Natural killer cell treated with Interleukin-12 subunit alpha and Interleukin-12 subunit beta and Interleukin-15 and Interleukin-18, amount 100 ng/mL, for 72 hours (primary cell): ENCODE measurements at places on chromosomes 6 and 20.

DNA sequence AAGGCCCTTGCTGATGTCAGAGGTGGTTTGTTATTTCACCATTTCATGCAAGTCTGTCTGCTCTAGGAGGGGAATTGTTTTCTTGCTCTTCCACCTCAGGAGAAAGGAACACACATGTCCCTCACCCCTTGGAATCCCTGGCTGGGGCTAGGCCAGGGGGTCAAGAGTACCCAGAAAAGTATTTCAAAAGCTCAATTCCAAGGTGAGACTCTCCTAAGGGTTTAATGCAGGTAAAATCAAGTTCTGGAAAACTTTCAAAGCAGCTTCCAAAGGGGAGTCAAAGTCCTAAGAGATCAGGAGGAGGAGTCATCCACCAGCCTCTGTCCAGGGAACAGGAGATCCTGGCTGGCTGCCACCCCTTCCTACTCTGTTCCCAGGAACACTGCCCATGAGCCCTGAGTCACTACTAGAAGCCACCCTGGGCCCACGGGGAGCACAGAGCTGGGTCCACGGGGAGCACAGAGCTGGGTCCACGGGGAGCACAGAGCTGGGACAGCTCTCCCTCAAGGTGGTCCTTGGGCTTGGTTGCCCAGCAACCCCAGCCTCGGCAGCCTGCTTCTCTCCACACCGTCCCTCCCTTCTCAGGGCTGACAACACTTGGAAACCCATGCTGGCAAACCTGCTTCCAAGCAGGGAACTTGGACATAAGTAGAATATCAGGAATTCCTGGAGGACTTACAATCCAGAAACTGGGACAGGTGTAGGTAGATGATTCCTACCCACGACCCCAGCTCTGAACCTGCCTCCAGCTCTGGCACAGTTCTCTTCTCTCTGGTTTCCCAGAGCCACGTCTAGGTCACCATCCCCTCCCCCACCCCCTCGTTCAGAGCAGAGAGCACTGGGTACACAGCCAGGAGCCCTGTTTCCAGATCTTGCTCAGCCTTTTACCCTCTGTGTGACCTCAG lies 35.3 kb upstream of the CDKN1A start:
- no peak for DNase-seq

DNA sequence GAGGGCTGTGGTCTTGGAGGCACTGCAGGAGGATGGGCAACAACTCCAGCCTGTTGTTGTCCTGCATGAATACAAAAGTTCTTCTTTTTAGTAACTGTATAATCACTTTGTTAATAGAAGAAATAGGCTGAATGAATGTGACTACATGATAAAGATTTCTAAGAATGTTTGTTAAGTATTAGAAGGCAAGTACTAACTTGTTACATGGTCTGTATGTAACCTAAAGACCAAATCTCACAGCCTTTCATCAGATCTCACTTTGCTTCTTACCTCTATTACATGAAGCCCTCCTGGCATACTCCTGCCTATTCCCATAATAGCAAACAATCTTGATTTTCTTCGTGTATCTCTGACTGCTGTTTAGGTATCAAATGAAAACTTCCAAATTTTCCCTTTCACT lies 73.4 kb downstream of the REPS1 start:
- no peak for DNase-seq

DNA sequence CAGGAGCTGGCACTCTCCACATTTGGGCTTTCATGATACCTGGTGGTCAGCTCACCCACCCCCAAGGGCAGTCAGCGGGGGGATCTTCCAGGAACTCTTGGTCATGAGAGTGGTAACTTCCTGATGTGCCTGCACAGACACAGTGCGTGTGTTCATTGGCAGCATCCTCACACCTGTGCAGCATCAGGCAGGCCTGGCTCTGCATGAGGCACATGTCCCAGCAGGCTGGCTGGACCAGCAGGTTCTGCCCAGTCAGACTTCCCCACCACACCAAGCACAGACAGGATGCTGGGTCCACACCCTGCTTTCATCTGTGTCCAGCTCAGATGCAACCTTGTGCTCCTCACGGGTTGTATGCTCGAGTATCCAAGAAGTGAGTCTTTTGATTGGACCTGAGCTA lies 15.7 kb upstream of the UNC93A start:
- no peak for DNase-seq

DNA sequence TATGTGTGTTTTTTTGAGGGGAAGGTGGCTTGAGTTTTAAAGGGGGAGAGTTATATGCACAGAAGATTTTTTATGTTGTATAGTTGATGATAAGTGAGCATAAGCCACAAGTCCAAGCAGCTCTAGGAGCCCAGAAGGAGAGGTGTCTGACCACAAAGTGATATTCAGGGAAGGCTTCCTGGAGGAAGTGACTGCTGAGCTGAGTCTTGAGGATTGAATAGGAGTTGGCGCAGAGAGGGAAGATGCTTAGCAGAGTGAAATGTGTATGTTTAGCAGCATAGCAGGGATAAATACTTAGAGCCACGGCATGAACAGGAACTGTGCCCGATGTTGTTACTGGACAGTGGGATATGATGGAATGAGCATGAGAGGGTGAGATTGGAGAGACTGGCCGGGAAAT lies 255.1 kb upstream of the KCNG1 start:
- DNase-seq: no peak

DNA sequence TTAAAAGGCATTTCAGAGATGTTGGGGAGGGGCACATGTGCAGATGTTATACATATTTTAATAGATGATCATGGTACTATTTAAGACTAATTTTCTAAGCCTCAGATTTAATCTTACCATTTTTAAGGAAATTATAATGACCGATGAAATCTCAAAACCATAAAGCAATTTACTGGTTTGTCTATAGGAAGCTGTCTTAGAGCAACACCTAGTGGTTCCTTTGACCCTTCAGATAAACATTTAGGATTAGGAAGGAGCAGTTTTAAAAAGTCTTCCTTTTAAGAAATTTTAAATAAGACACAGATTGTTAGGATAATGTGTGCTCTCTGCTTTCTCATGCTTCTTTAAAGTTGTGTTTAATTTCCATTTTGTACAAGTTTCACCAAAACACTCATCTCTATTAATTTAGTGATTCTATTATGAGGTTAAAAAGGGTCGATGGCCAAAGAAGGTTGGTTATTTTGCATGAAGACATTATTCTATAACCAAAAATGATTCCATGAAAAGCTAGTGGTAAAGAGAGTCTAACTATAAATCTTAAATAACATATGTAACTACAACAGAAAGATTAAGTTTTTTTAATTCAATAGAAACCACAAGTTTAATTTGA lies 376.4 kb downstream of the HACE1 start:
- no peak for DNase-seq

DNA sequence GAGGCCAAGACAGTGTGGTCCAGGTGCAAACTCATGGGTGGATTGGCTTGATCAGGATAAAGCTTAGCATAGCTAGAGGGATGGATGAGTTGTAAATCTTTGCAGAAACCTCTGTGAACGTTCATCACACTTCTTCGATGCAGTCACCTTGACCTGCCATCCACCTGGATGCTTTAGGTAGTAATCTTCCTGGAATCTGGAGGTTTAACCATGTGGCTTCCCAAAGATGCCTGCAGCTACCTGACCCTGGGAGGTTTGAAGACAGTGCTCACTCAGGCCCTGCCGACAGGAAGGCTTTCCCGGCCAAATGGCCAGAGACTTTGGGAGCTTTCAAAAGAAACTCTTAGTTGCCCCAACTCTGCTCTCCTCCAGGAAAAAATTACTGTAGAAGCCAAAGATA lies 55.4 kb upstream of the ERVFRD-1 start:
- DNase-seq: no peak

GRCh38 chr6:73391675-73392074 lies 3.0 kb upstream of the DDX43 start:
- no peak for DNase-seq

DNA sequence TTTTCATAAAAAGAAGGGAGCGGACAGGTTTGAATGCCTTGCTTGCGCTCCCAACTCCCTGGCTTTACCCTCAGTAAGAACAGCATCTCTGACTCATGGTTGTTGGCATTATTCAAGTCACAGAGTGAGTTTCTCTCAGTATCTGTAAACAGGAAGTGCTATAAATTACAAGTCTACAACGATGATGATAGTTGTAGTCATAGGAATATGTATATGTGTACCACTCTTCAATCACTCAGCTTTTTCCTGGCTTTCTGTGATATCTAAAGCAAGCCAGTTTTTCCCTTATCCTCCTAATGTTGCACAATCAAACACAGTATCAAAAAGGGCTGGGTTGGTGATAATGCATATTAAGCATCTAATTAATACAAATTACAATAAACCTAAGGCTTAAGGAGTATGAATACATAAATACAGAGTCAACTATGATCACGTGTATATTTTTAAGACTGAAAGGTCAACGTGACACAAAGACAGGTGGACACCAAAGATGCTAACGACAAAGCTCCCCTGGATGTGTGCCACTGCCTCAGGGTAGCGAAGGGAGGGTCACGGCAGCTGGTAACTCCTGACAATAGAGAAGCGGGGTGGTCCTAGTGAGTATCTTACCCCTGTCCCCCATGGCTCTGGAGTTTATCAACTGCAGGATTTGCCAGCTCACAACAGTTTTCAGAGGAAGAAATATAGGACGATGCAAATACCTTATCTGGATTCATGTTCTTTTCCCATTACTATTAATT lies 202.8 kb downstream of the BTBD9 start:
- no peak for DNase-seq

- DNase-seq: no peak
Measured at GRCh38 chr6:124282541-124282940, 478.9 kb downstream of the NKAIN2 start.

- DNase-seq: no peak
Measured at GRCh38 chr20:8150591-8150990, 18.5 kb downstream of the PLCB1 start.

DNA sequence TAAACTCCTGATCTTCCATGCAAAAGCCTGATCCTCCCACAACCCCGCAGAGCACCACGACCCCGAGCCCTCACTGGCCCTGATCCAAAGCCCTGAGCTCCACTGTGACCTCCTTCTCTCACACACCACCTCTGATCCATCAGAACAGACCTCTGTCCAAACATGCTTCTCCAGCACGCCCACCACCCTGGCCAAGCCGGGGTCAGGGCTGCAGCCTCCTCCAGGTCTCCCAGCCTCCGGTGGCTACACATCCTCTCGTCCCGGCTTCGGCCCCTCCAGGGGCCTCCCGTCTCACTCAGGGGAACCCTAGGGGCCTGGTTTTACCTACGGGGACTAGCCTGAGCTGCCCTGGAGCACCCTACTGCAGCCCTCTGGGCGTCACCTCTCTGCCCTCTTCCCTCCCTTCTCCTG lies 49.1 kb downstream of the FOXF2 start:
- no peak for DNase-seq

DNA sequence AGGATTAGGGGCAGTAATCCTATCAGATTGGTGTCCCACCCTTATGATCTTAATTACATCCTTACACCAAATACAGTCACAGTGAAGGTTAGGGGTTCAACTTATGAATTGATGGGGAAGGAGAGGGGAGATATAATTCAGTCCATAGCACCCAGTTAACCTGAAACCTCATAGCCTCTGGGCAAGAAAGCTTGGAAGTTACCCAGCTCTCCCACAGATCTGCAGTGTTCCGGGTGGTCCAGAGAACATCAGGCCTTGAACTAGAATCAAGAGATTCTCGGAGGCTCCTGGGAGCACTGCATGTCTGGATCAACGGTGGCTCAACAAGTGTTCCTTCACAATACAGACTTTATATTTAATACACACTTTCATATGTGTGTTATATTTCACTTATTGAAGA lies 392.6 kb upstream of the MARCKS start:
- no peak for DNase-seq

DNA sequence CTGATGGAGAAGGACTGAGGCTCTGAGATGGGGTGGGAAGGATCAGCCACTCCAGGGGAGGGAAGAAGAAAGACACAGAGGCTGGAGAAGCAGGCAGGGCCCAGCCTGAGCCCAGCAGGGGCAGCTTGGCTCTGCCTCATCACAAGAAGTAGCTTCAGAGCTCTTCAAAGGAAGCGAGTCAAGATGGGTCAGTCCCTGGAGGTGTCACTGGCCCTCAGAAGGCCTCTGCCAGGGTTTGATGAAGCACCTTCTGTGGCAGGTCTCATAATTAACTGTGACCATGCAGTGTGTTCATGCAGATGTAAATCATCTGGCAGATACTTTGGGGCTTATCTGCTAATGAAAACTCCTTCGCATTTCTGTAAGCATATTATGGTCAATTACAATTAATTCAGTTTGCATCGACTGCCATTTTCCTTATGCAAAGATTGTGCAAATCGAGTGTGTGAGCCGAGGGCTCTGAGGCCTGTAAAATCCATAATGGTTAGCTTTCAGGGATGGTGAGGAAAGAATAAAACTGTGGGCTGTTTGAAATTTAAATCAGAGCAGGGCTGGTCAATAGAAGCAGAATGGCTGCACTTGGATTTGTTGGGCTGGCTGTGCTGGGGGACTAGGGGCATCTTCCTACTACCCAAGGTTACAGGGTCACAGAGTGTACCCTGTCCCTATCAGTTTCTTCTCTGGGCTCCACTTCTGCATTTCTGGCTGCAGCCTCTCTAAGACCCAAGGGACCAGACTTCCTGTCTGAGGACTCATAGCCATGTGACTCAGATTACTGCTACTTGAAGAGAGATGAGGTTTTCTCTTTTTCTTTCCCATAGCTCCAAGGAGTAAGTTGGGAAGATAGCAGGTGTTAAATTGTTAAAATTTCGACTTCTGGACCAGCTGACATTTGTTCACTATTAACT lies 376.6 kb downstream of the DHX35 start:
- DNase-seq: no peak

DNA sequence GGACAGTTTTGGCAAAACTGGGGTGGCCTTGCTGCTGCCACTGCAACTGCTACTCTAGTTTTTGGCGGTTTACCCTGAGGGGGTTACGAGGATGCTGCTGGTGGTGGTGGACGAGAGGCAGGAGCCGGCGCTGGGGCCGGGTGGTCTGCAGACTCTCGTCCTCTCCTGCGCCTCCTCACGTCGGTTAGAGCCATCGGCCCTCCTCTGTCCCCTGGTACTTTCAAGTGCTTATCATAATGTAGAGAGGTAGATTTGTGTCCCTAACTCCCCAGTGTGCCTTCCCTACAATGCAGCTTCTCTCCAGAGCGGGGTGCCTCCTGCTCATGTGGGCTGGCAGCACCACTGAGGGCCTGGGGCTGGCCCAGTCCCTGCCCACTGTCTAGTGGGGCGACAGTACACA lies 25.9 kb downstream of the PNLDC1 start:
- no peak for DNase-seq

GRCh38 chr20:56625837-56626236 lies 3.3 kb upstream of the TFAP2C start:
- no peak for DNase-seq

DNA sequence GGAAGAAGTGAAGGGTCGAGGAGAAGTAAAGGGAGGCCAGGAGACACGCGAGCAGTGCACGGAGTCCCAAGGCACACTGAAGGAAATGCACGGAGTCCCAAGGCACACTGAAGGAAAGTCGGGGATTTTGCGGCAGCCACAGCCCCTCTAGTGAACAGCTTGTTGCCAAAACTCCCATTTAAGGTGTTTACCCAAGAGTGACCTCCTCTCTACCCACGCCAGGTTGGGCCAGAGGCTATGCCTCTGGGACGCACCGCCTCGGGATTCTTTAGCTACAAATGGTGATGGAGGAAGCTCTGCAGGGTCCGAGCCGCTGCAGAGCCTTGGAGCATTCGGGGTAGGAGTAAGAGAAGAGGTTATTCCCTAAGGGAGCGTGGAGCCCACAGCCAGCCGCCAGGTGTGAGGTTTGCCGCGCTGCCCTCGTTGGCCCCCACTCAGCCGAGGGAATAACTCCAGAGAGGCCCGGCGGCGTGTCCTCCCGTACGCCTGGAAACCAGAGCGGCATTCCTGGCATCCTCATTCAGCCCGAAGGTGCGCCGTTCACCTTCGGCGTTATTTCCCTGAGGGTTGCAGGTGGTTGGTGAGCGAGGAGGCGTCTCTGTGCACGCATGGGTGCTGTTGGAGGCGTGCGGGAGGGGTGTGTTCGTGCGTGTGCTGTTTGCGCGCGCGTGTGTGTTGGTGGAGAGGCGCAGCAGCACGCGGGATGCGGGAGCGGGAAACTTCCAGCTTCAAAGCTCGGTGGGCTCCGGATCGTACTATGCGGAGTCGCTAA lies 3.4 kb upstream of the MAFB start:
- DNase-seq: no peak
